ENCODE measurements at places on chromosomes 5 and 9.

DNA sequence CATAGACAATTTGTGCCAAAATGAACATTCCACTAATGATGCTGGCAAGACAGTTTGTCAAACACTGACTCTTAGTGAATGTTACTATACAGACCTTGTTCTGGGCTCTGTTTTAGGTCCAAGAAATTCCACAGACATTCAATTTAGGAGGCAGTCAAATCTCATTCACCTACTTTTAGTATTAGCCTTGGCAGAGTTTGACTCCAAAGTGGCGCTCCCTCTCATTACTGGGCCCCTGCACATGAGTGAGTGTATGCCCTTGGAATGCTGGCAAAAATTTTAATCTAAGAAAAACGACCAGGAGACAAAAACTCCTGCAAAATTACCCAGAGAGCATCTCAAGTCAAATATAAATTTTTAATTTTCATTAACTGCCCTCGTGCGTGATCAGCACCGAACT lies 94.9 kb upstream of the SLC27A6 start:
- no peak for DNase-seq

DNA sequence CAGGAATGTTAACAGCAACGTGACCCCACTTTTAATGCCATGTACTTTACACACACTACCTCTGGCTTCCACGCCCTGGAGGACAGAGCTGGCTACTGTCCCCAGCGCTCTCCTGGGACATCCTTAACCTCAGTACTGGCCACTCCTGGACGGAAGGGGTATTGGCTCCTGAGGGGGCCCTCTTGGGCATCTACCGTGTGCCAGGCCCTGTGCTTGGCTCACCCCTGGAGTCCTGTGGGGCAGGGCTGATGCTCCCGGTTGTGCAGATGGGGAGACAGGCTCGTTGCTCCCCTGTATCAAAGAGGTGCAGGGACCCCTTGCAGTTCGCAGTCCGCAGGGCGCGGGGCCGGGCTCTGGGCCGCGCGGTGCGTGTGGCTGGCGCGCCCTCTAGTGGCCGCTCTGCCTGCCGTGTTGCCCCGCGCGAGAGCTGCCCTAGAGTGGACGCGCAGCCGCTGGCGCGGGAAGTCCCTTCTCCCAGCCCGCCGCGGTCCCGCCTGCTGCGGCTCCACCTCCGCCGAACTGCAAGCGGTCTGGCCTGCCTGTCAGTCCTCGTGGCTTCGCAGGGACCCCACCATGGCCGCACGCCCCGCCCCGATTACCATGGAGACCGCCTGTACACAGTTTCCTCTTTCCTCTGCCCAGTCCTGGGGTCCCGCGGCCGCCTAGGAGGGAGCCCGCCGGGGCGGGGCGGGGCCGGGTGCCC lies at the start of gene WDR38:
Gene WDR38, plus strand, starts transcription at position 632 of the 703 bp plus-strand sequence. CDS start 72 bp downstream, outside the sequence.
- DNase-seq: peak; percentile 52

GRCh38 chr5:169803077-169803981 lies 166.3 kb downstream of the DOCK2 start:
- no peak for DNase-seq

GRCh38 chr5:35608881-35609779 lies 8.5 kb upstream of the SPEF2 start:
- DNase-seq: no peak

DNA sequence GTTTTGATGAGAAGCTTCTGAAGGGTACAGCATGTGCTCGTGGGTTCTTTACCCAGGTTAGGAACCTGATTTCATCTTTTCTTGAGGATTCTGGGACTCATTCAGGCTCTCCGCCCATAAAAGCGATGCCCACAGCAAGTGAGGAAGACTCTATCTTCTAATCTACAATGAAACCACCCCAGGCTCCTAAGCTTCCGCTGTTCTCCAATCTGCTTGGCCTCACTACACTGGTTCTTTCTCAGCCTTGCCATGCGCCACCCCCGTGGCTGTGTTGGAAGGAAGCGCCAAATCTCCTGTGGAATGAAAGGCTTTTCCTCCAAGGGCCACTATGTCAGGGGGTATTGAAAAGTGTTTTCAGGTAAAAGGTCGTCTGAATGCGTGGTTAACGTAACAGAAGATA lies 135.6 kb downstream of the MYO10 start:
- no peak for DNase-seq

DNA sequence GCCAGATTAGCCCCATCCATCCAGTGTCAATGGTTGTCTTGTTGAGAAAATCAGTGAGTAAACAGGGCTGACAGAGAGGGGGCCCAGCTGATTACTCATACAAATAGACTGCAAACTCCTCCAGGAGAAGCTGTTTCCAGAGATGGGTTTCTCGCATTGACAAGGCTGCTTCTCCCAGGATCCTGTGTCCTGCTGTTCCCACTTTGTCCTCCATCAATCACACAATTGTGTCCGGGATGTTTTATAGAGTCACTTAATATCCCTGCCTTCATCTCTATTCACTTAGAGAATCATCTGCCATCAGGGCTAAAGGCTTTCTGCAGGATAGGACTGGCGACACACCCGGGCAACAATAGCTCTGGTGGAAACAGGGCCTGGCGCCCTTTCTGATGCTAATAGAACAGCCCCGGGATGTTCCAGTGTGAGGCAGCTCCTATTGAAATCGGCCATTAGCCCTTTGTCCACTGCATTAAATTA lies 71.7 kb upstream of the TBCA start:
- no peak for DNase-seq

GRCh38 chr5:165000479-165001190 lies 1495.2 kb downstream of the MAT2B start:
- DNase-seq: no peak

DNA sequence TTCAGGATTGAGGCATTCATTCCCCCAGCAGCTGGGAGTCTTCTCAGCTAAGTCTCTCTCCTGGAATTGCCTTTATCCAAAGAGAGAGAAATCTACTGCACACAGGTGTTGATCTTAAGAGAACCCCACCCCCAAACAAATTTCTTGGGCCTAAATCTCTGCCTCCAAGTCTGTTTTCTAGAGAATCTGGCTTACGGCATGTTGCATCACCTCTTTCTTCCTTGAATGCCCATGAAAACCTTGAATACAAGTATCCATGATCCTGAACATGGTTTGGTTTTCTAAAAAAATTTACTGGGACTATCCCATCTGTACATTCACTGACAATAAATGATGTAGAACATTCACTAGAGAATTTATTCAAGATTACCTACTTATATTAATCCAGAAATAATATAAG lies 401.6 kb downstream of the PDE4D start:
- no peak for DNase-seq
